ENCODE measurements at places on chromosomes 7 and 10. TPM values are rescaled to one million over a fixed set of nuclear protein-coding genes. Genes with fewer than 3 reads are reported as not detected.

Gene CPA2
- total RNA-seq, result not detected

Gene CACNA2D1
- total RNA-seq, result not detected

Gene FRMD4A
- 0.09 TPM for total RNA-seq

Gene MUC3A
- not detected for total RNA-seq

Gene ARHGAP19
- 15.6 TPM for total RNA-seq

Gene SLC26A5
- total RNA-seq, result 0.11 TPM

All from HepG2 (cell line).